Stimulated activated CD8-positive, alpha-beta memory T cell treated with anti-CD3 and anti-CD28 coated beads, Interleukin-15, amount 100 ng/mL, for 1 hour (primary cell): ENCODE measurements at places on chromosomes 3 and 15.

DNA sequence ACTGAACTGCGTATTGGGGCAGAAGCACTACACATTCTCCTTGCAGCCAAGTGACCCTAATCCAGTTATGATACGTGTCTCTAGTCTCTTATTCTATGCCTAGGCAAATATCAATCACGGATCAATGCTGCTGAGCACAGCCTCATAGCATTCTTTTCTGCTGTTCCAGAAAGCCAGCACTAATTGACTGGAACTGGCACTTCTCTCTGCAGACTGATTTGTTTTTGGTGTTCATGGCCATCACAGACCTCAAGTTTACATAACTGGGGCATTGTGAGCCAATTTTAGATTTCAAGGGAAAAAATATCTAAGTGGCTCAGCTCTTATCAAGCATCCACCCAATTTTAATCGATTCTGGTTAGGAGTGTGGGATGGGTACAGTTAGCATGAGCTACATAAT lies 37.9 kb downstream of the GLDN start:
- no peak for DNase-seq

- no peak for DNase-seq
These were observed 129.6 kb downstream of the FMN1 start for GRCh38 chr15:33064878-33065277.

GRCh38 chr15:46300716-46301115 lies 665.9 kb downstream of the SQOR start:
- no peak for DNase-seq

- no peak for DNase-seq
These were observed 45.0 kb upstream of the CD96 start for GRCh38 chr3:111496894-111497559.
